NCI-H1930 (cell line): ENCODE measurements at places on chromosomes 3 and 15.

- DNase-seq: no peak
Measured at GRCh38 chr3:128446821-128447220, 19.9 kb downstream of the DNAJB8 start.

DNA sequence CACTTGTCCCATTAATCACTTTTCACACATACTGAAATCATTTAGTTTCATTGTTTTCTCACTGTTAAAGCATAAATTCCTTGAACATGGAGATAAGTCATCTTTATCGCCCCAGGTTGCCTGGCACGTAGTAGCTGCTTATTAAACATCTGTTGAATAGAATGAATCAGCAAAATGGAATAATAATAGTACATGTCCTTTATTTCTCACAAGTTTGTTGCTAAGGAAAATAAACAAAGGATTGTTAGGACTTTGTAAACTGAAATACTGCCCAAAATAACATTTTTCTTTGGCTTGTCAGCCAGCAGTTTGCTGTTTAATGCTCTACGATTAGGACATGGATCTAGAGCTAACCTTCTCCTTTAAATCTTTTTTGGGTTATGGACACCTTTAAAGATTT is 17.9 kb downstream of the SLC35A5 start:
- DNase-seq: no peak

GRCh38 chr3:143736205-143736997 is 111.9 kb downstream of the SLC9A9 start:
- no peak for DNase-seq

DNA sequence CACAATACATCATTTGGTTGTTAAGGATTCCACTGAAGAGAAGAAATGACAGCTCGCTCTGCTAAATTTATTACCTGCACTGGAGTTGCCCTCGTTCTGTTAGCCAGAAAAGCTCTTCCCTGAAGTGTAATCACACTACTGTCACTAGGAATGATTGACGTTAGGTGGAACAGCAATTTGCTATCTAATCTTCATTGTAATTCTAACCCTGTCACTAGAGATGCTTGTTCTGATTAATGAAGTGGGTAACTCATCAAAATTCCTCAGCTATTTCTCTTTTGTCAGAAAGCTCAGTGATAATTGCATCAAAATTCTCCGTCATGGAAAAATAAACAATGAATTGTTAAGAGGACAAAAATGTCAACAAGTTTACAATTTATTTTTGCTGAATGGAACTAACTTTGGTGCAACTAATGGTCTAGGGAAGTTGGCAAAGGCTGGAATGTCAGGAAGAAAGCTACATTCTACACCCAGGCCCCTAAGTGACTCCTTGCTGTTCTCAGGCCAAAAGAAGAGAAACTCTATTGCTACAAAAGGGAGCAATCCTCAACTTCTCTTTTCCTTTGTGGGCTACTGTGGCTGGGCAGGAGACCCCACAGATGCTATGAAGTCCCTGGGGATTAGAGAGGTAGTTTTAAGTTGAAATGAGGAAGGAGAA is 34.1 kb downstream of the CCDC191 start:
- no peak for DNase-seq

GRCh38 chr3:114809668-114810413 is 337.2 kb downstream of the ZBTB20 start:
- no peak for DNase-seq

- no peak for DNase-seq
Measured at GRCh38 chr3:64266065-64266931, 41.0 kb upstream of the PRICKLE2 start.

- DNase-seq: no peak
Measured at GRCh38 chr3:54888873-54889272, 39.0 kb downstream of the LRTM1 start.

DNA sequence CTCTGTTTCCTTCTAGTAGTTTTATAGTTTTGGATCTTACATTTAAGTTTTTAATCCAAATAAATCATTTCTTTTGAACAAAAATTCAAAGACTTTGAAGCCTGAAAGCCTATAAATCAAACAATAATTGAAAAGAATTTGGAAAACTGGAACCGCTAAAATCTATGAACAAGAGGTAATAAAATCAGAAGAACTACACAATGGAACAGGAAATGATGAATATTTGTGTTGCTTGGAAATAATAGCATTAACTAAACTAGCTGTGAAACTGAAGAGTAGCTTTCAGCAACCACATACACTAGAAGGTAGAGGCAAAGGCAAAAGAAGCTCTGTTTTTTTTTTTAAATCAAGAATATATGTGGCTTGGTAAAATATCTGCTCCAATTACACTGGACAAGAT is 147.9 kb upstream of the ABI3BP start:
- no peak for DNase-seq

GRCh38 chr3:54832876-54833275 is 95.0 kb downstream of the LRTM1 start:
- no peak for DNase-seq

DNA sequence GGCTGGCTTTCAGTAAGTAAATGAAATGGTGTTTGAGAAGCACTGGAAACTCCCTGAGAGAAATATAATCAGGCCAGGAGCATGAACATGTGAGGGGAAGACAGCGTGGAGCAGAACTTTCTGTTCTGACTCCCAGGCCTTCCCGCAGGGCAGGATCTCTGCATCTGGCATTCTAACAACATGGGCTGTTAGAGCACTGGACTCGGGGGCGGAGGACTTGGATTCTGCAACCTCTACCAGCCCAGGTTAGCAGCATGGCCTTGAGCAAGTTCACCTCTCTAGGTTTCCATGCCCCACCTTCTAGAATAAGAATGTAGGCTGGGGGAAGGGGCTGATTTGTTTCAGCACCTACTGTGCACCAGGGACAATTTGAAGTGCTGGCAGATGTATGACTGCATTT is 12.5 kb upstream of the BFSP2 start:
- DNase-seq: no peak

DNA sequence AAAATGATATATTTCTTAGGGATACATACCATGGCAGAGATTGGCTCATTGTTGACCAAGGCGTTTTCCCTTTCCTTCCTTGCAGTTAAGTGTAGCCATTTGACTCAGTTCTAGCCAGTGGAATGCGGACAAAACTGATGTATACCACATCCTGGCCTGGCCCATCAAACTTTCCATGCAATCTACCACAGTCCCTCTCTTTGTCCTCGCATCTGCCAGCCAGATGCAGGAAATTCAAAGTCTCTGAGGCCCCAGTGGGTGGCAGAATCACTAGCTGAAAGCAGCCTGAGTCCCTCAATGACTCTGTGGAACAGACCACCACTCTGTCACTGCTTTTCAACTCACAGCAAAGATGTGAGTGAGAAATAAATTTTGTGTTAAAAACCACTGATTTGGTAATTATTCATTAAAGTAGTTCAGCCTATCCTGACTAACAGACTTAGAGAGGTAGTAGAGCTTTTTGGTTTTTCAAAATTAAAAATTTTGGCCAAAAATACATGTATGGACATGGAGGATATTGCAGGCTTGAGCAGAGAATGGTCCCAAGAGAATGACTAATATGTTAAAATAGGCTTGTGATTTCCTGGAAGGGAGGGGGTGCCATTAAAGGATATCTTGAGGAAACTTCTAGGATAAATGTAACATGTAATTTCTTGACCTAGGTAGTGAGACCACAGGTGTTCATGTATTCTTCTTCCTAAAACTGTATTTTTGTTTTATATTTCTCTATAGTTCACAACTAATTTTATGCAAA is 10.9 kb downstream of the LRRFIP2 start:
- no peak for DNase-seq

DNA sequence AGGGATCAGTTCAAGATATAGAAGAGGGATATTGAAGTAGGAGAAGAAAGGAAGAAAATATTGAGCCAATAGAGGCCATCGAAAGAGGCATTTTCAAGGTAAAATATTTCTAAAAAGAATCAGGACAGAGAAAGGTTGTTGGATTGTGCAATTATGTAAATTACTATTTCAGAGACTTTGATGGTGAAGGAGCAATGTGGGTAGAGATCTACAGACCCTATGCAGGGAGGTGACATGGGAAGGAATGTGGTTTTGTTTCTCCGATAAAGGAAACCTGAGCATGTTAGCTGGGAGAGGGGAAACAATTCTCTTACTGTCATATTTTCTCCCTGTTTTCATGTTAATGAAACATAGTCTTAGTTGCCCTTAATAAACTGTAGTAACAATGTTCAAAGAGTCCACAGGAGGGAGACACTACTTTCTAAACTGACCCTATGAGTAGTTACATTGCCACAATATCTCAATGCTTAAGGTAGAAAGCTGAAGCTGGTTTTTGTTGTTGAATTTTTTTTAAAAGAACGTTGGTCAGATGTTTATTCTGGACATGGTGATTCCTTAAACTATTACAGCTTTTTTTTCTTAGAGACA is 133.3 kb downstream of the GRM7 start:
- no peak for DNase-seq

GRCh38 chr3:70970952-70971351 is 612.6 kb downstream of the FOXP1 start:
- DNase-seq: no peak

DNA sequence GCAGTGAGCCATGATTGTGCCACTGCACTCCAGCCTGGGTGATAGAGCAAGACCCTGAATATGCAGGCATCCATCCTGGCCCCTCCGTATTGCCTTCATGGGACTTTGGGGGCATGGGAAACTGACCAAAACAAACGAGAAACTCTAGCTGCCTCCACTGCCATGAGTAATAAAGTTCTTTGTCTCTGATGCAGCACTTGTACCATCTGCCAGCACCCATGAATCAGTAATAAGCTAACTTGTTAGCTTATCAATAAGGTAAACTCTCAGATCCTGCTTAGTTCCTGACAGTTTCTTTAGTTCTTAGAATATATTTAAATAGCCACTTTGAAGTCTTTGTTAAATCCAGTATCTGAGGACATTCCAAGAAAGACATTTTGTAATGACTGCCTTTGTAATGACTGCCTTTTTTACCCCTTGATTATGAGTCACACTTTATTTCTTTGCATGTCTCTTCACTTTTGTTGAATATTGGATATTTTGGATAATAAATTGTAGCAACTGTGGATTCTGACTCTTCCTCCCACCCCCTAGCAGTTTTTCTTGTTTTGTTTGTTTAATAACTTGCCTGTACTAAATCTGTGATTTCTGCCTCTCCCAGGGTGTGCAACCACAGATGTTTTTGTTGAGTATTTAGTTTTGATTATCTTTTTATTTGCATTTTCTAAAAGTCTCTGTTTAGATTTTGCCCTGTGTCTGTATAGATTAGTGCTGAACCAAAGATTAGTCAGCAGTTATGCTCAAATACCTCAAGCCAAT is 136.9 kb downstream of the HCN4 start:
- DNase-seq: no peak

DNA sequence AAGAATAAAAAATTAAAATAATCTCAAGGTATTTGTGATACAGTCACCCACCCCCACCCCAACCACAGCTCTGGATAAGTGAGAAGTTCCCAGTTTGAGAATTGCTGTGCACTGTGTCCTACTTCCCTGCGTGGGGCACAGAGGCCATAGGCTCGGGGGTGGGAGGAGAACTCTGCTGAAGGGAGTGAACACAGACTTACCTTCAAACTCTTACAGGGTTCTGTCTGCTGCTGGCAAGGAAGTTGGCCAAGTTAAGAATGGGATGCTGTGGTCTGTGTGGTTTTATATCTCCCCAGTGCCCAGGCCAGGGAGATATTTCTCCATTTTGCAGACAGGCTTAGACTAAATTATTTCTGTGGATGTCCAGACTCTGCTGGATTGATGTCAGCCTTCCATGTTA is 37.6 kb downstream of the SPTSSB start:
- no peak for DNase-seq

DNA sequence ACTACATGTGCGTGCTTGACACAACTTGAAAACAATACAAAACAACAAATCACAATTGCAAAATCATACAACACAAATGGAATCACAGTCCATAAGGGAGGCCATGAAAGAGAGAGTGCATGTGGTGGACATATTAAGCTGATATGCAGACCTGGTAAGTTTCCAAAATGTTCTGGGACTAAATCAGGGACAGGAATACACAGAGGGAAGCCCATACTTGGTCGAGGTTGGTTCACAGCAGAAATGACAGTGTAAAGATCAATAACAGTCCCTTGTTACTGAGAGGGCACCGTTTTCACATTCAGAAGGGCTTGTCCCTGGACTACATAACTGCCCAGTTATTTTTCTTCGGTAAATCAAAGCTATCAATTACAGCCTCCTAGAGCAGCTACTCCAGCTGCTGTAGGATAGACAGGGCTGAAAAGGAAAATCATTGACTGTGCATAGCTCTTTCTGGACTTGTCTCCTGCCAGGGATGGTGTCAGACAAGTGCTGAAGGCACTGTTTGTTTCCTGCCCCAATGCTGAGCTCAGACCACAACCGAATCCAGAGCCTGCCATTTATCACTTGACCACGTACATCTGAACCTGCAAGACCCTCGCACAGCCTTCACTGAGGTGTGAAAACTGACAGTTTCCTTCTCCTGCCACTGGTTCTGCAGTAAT is 79.5 kb upstream of the KCNMB2 start:
- no peak for DNase-seq

DNA sequence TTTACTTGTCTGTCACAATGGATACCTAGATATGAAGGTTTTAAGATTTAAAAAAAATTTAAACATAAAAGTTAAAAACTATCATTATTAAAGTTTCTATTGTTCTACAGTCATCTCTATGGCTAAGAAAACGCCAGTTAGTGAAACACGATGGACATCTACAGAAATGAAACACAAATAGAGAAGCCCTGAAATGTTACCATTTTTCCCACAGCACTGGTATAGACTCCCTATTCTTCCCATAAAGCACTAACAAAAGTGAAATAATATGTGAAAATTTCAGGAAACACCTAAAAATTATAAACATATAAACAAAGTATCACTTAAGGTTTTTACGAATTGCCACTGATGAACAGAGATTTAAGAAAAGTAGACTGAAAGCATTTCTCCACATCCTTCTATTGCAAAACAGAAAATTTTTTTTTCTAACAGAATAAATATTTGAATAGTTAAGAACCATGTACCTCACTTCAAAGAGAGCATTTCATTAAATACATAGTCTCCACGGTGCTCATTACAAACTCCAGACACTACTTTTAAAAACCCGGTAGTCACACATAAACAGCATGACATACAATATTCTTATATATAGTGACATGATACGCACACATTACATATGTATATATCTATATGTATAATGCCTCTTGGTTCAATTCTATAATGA is 7.1 kb upstream of the NEK10 start:
- no peak for DNase-seq

DNA sequence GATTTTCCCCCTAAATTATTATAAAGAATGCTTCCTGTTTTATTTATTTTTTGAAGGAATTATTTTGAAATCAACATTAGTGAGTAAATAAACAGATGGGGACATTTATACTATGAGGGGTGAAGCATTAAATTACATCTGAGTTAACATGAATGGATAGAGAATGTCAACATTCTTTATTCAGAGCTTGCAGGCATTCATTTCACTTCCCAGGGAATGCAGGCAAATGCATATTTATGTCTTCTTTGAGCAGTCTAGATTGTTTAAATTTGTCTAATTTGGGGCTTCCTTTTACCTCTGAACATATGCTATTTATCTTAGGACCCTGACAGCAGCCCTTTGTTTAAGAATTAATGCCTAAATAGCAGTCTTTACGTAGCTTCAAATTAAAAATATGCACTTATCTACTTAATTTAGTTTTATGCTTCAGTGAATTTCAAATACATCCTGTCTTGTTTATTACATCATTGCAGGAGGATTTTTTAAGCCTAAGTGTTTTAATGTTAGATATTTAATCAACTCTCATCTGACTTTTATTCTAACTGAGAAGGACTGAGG is 630.5 kb upstream of the LMCD1 start:
- no peak for DNase-seq

GRCh38 chr3:22007368-22007767 is 256.4 kb upstream of the ZNF385D start:
- DNase-seq: no peak
